Gastrocnemius medialis (tissue), 4 donors: ENCODE measurements at places on chromosomes 5 and 9. TPM values are rescaled to one million over a fixed set of nuclear protein-coding genes. Genes with fewer than 3 reads are reported as not detected.

- no peak for DNase-seq
Measured at GRCh38 chr5:131534974-131535373, 100.1 kb downstream of the RAPGEF6 start.

GRCh38 chr5:32325062-32325461, 12.3 kb upstream of the MTMR12 start:
- no peak for DNase-seq

DNA sequence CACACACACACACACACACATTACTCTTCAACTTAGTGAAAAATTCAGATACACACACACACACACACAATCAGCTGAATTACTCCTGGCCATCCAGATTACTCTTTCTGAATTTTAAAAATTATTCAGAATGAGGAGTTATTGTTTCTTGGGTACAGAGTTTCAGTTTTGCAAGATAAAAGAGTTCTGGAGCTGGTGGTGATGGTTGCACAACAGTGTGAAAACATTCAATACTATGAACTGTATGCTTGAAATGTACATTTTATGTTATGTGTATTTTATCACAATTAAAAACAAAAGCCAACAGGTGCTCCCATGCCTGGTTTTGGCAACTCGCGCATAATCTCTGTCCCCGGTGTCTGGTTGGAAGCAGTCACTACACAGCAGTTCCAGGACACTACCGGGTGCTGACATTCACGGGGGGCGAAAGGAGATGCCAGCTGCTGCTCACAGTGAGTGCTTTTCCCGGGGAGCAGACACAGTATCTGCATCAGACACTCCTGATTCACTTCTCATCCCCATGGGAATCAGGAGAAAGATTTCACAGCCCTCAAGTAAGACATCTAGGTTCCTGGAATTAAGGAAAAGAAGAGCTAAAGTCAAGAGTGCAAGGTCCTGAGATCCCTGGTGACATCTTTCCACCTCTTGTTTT, 55.7 kb downstream of the LHFPL2 start:
- DNase-seq = no peak

DNA sequence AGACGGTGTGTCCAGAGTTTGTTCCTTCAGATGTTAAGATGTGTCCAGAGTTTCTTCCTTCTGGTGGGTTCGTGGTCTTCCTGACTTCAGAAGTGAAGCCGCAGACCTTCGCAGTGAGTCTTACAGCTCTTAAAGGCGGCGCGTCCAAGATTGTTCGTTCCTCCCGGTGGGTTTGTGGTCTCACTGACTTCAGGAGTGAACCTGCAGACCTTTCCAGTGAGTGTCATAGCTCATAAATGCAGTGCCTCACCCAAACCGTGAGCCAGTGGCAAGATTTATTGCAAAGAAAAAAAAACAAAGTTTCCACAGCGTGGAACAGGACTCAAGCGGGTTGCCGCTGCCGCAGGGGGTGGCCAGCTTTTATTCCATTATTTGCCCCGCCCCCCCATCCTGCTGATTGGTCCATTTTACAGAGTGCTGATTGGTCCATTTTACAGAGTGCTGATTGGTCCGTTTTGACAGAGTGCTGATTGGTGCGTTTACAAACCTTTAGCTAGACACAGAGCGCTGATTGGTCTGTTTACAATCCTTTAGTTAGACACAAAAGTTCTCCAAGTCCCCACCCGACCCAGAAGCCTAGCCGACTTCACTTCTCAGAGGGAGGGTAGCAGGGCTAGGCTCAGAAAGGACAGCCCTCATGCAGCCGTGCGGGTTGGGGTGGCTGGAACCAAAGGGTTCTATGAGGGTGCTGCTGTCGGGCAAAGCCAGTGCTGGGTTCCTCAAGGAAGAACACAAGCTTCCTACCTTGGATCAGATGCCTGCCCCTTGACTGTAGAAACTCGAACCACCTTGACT, 9.1 kb upstream of the RNF130 start:
- no peak for DNase-seq

PCDHGB3 gene
- 2.0 TPM for total RNA-seq

PAEP gene
- total RNA-seq = not detected

SPACA9 gene
- total RNA-seq = 2.5 TPM

CTSV gene
- total RNA-seq = not detected

SLC34A1 gene
- not detected for total RNA-seq

LCN10 gene
- 4.7 TPM for total RNA-seq

CDH9 gene
- not detected for total RNA-seq

TRIO gene
- total RNA-seq = 50.6 TPM

ARID3C gene
- total RNA-seq = not detected

PNPLA7 gene
- 4.5 TPM for total RNA-seq
